ENCODE measurements at places on chromosomes 3 and 15. TPM values are rescaled to one million over a fixed set of nuclear protein-coding genes. Genes with fewer than 3 reads are reported as not detected.

The TAGLN3 gene
- not detected for total RNA-seq

The GNB4 gene
- total RNA-seq = 21.3 TPM

The SHC4 gene
- total RNA-seq = 1.1 TPM

The ACAN gene
- not detected for total RNA-seq

The MST1R gene
- 0.34 TPM for total RNA-seq

All from cardiac ventricle fibroblast (primary cell).